ENCODE measurements at places on chromosomes 6 and 20. TPM values are rescaled to one million over a fixed set of nuclear protein-coding genes. Genes with fewer than 3 reads are reported as not detected.

Gene PSORS1C2
- total RNA-seq = not detected

Gene CRISP3
- total RNA-seq = not detected

Gene DCDC2
- 40.4 TPM for total RNA-seq

Gene ADGRF1
- total RNA-seq = not detected

Gene CCDC170
- 8.9 TPM for total RNA-seq

Gene C4B
- total RNA-seq = 67.2 TPM

Gene BTBD3
- 32.2 TPM for total RNA-seq

Gene MED20
- total RNA-seq = 41.1 TPM

Gene OR2B6
- total RNA-seq = not detected

Gene PLAGL2
- total RNA-seq = 26.5 TPM

Gene AVP
- not detected for total RNA-seq

Gene CD83
- 2.3 TPM for total RNA-seq

Gene PTPRT
- not detected for total RNA-seq

Gene TSPYL4
- total RNA-seq = 19.7 TPM

Gene MOCS1
- 11.7 TPM for total RNA-seq

Gene NKAPL
- not detected for total RNA-seq

Gene MYB
- 0.20 TPM for total RNA-seq

Gene RCAN2
- not detected for total RNA-seq

Gene MUC22
- not detected for total RNA-seq

Gene PRKN
- total RNA-seq = 0.31 TPM

Gene EPB41L2
- total RNA-seq = 41.7 TPM

Gene ADTRP
- not detected for total RNA-seq

Gene LPA
- total RNA-seq = not detected

Gene SDCBP2
- 0.87 TPM for total RNA-seq

Gene C6orf163
- 0.79 TPM for total RNA-seq

Gene SLC22A2
- total RNA-seq = not detected

Gene LHFPL5
- not detected for total RNA-seq

Gene WRNIP1
- 88.9 TPM for total RNA-seq

Gene ADGRB3
- total RNA-seq = not detected

Gene ZNF391
- total RNA-seq = 1.7 TPM

Gene CD109
- 0.52 TPM for total RNA-seq

Gene RAB44
- total RNA-seq = not detected

Gene SMLR1
- total RNA-seq = 104 TPM

Gene ABHD16B
- total RNA-seq = not detected

Gene ADAM33
- not detected for total RNA-seq

Measured in HepG2 (cell line).